ENCODE measurements at places on chromosomes 2 and 18.

DNA sequence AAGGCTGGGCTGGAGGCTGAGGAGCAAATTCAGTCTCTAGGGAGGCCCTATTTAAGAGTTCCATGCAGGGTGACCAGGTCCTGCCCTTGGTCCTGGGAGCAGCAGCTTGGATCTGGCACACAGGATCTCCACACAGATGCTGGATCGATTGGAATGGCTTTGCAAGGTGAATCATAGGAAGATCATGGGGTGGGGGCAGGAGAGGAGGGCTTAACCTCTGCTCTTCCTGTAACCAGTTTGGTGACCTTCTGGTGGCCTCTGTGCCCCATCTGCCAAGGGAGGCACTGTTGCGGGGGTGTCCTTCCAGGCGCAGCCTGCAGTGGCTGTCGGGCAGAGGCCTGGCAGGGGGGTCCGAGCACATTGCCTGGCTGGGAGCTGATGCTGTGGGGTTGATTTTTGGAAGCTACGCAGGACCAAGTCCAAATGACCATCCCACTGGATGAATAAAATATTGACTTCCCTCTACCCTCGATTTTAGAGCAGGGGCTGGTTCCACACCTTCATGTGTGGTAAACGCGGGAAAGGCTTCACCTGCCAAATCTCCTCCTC lies 79.7 kb downstream of the EDAR start:
- peaks cover 7% of the 10 kb centered on the region for H3K4me1 ChIP-seq
- H3K27ac ChIP-seq, result no peak overlapping the region
- H3K27me3 ChIP-seq, result no peaks in the 10 kb centered on the region
- DNase-seq, result peak; percentile 10

DNA sequence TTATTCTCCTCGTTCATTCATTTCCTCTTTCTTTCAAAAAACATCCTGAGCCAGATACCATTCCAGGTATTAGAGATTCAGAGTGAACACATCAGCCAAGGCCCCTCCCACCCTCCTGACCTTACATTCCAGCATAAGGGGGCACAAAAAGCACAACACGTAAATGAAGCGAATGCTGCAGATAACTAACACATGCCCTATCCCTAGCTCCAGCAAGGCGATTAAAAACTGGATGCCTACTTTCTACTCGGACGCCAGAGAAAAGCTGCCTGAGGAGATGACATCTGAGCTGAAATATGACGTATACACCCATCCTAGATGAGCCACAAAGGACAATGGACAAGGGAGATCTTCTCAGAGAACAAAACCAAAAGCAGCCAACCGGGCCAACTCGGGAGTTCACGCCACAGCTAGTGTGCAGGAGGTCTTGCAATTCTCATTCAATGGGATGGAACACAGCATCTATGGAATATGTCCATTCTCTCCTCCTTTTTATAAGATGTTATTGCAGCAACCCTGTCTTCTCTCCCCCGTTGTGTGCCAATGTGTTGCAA lies 33.5 kb downstream of the FEZ2 start:
- no peak overlapping the region for H3K4me3 ChIP-seq
- H3K4me1 ChIP-seq, result peaks cover 13% of the 10 kb centered on the region
- no peaks in the 10 kb centered on the region for H3K27me3 ChIP-seq
- no peak overlapping the region for H3K27ac ChIP-seq
- no peak for DNase-seq
- H3K36me3 ChIP-seq, result peaks cover 40% of the 10 kb centered on the region

- H3K27me3 ChIP-seq, result no peaks in the 10 kb centered on the region
- H3K36me3 ChIP-seq, result peaks cover 12% of the 10 kb centered on the region
- DNase-seq, result no peak
- no peak overlapping the region for H3K4me3 ChIP-seq
Observed at GRCh38 chr2:219127037-219127635, 33.5 kb downstream of the NHEJ1 start.

GRCh38 chr2:74002505-74003421 lies 18.1 kb downstream of the TET3 start:
- peaks cover 87% of the 10 kb centered on the region for H3K4me1 ChIP-seq
- no peaks in the 10 kb centered on the region for H3K27me3 ChIP-seq
- peak overlapping the region; percentile 86 for H3K4me3 ChIP-seq
- peaks cover 14% of the 10 kb centered on the region for H3K36me3 ChIP-seq
- H3K27ac ChIP-seq, result peak overlapping the region; percentile 62

DNA sequence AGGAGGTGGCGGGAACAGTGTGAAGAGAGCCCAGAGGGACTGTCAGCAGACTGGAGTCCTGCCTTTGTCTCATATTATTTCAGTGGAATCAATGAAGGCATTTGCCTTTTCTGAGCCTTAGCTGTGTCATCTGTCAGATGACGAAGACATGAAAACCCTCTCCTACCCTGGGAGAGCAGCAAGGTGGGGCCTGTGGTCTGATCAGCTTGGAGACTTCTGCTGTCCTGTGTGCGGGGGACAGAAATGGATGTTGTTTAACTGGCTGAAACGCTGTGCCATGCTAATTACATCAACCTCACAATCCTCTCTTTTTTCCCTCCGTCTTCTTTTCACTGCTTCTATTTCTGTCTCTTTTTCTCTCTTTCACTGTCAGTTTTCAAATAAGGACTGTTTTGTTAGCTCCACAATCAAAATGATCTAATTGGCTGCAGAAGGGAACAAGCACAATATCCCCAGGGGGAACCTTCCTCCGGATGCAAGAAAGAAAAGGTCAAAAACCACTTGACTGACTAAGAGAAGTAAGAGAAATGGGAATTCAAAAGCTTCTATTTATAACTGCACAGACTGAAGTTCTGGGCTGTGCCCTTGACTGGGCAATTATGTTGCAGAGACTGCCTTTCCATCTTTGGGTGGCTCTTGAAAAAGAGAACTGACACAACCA lies 340.1 kb downstream of the CLIP4 start:
- H3K27ac ChIP-seq, result no peak overlapping the region
- no peaks in the 10 kb centered on the region for H3K4me1 ChIP-seq
- DNase-seq, result no peak
- peaks cover 1% of the 10 kb centered on the region for H3K27me3 ChIP-seq
- no peak overlapping the region for H3K4me3 ChIP-seq
- H3K36me3 ChIP-seq, result no peaks in the 10 kb centered on the region

DNA sequence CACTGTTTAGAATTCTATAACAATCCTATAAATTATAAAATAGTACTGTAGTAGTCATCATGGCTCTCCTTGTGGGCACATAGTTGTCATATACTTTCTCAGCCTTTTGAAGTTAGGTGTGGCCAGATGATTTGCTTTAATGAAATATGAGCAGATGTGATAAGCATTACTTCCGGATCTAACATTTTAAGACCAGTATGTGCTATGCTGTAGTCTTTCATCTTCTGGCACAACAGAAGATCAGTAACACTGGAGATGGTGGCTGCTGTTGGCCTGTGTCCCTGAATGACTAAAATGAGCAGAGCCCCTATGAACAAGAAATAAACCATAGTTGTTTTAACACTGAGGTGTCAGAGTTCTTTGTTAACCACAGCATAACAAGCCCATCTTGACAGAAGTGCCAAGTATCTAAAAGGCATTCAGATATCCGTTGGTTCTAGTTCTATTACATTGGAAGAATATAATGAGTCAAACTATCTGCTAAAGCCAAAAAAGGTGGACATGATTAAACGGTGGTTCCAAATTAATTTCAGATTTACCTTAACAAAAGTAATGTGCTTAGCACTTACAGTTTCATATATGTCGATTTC lies 6.3 kb downstream of the MEX3C start:
- no peaks in the 10 kb centered on the region for H3K36me3 ChIP-seq
- peak overlapping the region; percentile 45 for H3K27ac ChIP-seq
- no peak for DNase-seq
- H3K4me1 ChIP-seq, result peaks cover 31% of the 10 kb centered on the region

DNA sequence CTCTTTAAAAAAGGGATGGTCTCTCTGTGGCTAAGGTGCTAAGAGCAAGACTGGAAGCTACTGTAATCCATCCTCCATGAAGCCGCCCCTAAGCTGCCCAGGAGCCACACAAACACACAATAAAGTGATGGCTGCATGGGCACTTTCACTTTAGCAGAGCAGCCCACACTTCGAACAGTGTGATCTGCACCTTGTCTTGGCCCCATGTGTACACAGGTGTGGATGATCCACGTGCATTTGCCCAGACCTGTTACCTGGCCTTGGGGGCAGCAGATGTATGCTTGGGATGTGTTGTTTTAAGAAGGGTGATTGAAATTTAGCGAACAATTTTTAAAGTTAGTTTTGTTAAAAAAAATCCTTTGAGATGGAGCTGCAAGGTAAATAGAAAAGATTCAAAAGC lies 39.9 kb downstream of the TMEM178A start:
- H3K36me3 ChIP-seq, result peaks cover 5% of the 10 kb centered on the region
- H3K4me1 ChIP-seq, result no peaks in the 10 kb centered on the region
- H3K4me3 ChIP-seq, result no peak overlapping the region
- H3K27ac ChIP-seq, result no peak overlapping the region

GRCh38 chr2:145421841-145422240 lies 901.9 kb upstream of the ZEB2 start:
- H3K4me1 ChIP-seq, result no peaks in the 10 kb centered on the region
- H3K36me3 ChIP-seq, result peaks cover 25% of the 10 kb centered on the region
- no peaks in the 10 kb centered on the region for H3K27me3 ChIP-seq
- H3K4me3 ChIP-seq, result no peak overlapping the region
- DNase-seq, result no peak

DNA sequence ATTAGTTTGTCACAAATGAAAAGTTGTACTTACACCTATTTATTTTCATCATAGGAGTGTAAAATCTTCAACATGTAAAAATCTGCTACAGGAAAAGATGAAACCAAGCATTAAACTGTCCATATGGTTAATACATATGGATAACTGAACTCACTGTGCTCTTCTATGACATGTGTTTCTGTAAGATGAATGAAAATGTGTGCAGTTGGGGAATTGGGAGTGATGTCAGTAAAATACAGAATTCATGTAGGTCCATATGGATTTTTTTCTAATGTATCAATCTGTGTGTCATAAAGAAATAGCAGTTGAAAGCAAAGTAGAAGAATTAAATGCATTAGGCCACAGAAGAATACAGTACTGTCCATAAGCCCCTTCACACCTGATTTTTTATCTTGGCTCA lies 178.4 kb upstream of the COL3A1 start:
- H3K27me3 ChIP-seq, result no peaks in the 10 kb centered on the region
- H3K4me3 ChIP-seq, result no peak overlapping the region
- H3K27ac ChIP-seq, result no peak overlapping the region
- H3K4me1 ChIP-seq, result no peaks in the 10 kb centered on the region
- DNase-seq, result no peak

- H3K27me3 ChIP-seq, result no peaks in the 10 kb centered on the region
- DNase-seq, result no peak
- H3K27ac ChIP-seq, result no peak overlapping the region
- H3K4me3 ChIP-seq, result no peak overlapping the region
- no peaks in the 10 kb centered on the region for H3K36me3 ChIP-seq
Observed at GRCh38 chr2:209577376-209578357, 153.8 kb downstream of the MAP2 start.

- peak overlapping the region; percentile 68 for H3K4me3 ChIP-seq
- H3K27me3 ChIP-seq, result no peaks in the 10 kb centered on the region
- H3K4me1 ChIP-seq, result peaks cover 38% of the 10 kb centered on the region
- no peak overlapping the region for H3K27ac ChIP-seq
Observed at GRCh38 chr2:108612514-108613183, 78.4 kb downstream of the LIMS1 start.

DNA sequence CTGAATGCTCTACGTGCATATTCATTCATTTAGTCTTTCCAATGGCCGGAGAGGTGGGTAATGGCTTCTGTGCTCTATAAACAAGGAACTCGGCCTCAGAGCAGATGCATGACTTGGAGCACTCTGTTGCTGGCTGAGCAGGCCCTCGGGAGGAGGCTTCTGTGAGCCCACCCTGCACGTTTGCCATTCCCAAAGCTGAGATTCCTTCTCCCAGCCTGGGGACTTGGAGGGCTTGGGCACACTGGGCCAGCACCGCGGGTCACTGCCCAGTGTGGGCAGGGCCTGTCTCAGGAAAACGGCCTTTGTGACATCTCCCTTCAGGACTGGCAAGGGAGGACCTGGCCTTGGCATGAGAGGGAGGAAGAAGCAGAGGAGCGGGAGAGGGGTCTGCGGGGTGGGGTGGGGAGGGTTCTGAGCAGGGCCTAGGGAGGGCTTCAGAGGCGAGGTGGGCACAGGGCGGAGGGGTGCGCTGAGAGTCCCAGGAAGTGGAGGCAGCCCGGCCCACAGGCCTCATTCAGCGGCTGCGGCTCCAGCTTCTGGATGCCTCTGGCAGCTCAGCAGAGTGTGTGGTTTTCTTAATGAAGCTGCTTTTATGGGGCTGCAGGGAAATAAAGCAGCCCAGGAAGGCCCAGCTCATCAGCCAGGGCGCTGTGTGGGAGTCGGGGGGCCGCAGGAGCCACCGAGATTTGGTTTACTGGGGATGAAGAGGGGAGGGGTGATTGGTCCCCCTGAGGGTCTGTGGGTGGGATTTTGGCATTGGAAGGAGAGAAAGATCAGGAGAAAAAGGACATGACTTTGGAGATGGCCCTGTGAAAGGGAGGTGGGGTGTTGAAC lies 51.7 kb upstream of the OTOF start:
- no peaks in the 10 kb centered on the region for H3K36me3 ChIP-seq
- no peak overlapping the region for H3K27ac ChIP-seq
- H3K4me1 ChIP-seq, result no peaks in the 10 kb centered on the region
- DNase-seq, result no peak

GRCh38 chr2:45554742-45555140 lies 56.3 kb downstream of the SRBD1 start:
- H3K4me1 ChIP-seq, result peaks cover 19% of the 10 kb centered on the region
- H3K27me3 ChIP-seq, result no peaks in the 10 kb centered on the region
- DNase-seq, result no peak
- H3K27ac ChIP-seq, result no peak overlapping the region
- peaks cover 28% of the 10 kb centered on the region for H3K36me3 ChIP-seq

DNA sequence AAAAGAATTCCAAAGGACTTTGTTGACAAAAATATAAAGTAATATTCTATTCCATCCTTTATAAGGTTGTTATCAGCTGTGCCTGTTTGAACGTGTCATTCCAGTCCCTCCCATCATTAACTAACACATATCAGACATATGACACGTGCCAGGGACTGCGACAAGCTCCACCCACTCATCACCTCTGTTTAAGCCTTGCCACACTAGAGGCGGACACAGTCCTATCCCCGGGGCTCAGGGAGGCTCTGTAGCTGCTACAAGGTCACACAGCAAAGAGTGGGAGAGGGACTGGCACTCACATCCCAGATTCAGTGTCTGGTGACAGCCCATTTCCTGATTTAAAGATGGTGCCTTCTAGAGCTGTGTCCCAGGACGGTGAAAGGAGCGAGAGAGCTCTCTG lies 30.0 kb downstream of the TBC1D8 start:
- H3K4me3 ChIP-seq, result no peak overlapping the region
- H3K27ac ChIP-seq, result no peak overlapping the region
- H3K4me1 ChIP-seq, result peaks cover 13% of the 10 kb centered on the region
- no peaks in the 10 kb centered on the region for H3K36me3 ChIP-seq
- DNase-seq, result no peak

All from naive thymus-derived CD8-positive, alpha-beta T cell (primary cell).